ENCODE measurements at places on chromosomes 2 and 18.

DNA sequence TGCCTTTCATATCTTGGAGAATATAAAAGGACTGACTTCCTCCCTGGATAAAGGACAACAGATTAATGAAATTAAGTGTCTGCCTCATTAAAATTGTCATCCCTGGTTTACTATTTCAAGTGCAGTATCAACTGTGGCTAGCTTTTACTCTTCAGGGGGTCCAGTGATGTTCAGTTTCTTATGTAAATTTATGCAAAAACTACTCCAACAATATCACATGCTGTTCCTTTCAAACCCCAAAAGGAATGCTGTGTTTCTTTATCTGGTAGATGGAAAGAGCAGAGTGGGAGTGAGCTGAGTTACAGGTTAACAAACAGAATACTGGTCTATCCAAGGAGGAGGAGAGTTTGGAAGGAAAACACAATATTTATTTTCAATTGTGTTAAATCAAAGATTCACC, 283.7 kb upstream of the VWC2L start:
- DNase-seq = no peak

- no peak for DNase-seq
Observed at GRCh38 chr2:186307871-186308270, 178.2 kb upstream of the ZC3H15 start.

DNA sequence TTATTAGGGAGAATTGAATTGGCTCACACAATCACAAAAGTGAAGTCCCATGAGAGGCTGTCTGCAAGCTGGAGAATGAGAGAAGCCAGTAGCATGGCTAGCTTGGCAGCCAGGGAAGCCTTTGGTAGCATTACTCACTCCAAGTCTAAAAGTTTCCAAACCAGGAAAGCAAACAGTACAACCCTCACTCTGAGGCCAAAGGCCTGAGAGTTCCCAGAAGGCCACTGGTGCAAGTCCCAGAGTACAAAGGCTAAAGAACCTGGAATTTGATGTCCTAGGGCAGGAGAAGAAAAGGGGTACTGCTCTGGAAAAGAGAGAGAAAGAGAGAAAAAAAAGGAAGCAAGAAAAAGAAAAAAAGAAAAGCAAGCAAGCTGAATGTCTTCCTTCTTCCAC, 318.2 kb downstream of the RND3 start:
- DNase-seq = no peak

GRCh38 chr2:6352906-6353515, 512.7 kb downstream of the CMPK2 start:
- peak; percentile 42 for DNase-seq

GRCh38 chr2:222413295-222413911, 10.9 kb upstream of the SGPP2 start:
- no peak for DNase-seq

DNA sequence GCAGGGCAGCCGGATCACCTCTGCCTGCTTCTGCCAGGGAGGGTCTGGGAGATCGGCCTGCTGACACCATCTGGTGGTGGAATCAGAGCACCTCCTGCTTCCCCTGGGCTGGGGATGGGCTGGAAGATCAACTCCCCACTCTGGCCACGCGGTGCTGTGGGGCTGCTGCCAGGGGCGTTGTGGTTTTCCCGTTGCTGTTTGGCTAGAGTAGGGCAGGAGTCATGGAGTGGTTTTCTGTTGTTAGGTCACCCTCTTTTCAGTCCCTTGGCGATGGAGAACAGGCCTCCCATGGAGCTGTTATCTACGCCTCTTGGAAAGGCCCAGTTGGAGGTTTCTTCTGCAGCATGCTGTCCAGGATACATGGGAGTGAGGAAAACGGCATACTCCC, 15.2 kb downstream of the BCL2L11 start:
- DNase-seq = no peak

GRCh38 chr2:73205611-73206010, 3.2 kb downstream of the NOTO start:
- DNase-seq = no peak

- peak; percentile 60 for DNase-seq
Observed at GRCh38 chr18:46411867-46412690, 244.9 kb downstream of the LOXHD1 start.

DNA sequence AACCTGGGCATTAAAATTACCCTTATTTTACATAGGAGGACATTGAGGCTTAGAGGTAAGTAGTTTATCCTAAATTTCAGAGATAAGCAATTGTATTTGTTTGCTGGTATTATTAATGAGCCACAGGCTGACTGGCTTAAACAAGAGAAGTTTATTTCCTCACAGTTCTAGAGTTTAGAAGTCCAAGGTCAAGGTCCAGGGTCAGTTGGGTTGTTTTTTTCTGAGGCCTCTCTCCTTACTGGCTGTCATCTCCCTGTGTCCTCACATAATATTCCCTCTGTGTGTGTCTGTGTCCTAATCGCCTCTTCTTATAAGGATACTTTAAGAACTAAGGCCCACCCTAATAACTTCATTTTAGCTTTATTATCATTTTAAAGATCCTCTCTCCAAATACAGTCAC, 294.9 kb upstream of the ATP5MC3 start:
- DNase-seq = no peak

DNA sequence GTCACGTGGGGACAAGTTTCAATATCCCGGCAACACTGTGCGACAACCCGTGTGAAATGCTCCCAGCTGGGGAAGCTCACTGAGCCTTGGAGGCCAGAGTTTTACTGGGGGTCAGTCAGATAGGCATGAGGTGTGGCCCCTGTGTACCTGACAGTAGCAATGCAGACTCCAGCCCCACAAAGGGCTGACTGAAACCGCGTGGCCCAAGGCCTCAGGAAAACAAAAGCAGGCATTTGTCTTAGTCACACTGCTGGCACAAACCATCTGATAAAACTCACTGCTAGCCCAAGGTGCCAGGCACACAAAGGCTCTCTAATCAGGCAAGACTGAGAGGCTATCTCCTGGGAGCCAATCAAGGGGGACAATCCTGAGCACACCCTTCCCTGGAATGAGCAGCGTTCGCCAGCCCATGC, 786.6 kb upstream of the RAB6C start:
- DNase-seq = no peak

Measured in Ammon's horn (tissue), 1 donor.